ENCODE measurements at places on chromosomes 16 and 17.

- no peak for DNase-seq
These were observed 7.6 kb downstream of the CDH16 start for GRCh38 chr16:66911112-66911511.

DNA sequence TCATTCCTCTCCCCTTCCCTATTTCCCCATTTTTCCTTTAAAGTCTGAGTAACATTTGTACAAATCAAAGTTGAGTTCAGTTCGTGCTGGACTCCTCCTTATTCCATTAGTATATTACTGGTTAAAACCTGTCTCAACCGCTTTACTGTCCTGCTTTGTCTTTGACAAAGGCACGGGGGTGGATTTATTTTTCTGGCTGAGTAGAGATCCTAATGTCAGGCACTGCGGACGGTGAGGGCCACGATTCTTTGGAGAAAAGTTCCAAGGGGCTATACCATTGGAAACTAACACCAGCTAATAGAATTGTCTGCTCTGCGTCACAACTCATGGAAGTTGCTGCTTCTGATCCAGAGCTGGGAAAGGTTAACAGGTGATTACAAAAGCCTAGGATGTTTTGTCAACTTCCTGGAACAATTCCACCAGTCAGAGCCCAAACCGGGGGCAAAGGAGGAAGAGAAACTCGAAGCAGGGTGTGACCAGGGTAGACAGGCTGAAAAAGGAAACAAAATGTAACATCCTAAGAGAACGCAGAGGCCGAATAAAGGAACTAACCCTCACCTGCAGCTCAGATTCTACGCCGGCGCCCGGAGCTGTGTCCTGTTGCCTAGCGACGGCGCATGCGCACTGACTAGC, 12.4 kb downstream of the TAT start:
- no peak for DNase-seq

DNA sequence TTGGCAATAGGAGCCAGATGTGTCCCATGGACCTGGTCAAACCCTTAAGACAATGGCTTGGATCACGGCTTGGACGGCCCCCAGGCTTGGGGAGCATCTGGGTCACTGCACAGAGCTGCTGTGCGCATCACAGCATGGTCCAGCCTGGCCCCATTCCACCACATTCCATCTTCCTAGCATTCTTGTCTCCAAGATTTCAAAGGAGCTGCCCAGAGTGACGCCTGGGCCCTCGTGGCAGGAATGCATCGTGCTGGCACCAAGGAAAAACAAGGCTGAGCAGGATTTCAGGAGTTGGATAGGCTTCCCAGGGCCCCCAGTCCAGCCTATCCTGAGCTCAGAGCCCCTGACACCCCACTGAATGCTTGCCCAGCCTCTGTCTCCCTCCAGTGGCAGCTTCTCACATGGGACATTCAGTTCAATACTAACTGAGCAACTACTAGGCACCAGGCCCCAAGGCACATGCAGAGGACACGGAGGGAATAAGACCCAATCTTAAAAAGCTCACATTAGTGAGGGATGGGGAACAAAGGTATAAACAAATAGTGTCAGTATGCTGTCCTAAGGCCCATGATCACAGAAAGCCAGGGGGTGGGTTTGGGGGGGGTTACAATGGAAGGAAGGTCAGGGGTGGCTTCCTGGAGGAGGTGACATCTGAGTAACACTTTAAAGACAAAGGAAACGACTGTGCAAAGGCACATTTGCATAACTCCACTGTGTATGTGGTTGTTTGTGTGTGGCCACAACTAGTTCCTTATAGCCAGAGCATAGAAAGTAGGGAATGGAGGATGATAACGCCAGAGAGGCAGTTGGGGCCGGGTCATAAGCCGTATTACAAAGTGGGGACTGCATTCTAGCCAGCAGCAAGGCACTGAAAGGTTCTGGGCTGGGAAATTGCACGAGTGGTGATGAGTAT, 34.1 kb downstream of the TK2 start:
- DNase-seq: peak; percentile 59

GRCh38 chr16:68756239-68756915, 19.3 kb downstream of the CDH1 start:
- no peak for DNase-seq

DNA sequence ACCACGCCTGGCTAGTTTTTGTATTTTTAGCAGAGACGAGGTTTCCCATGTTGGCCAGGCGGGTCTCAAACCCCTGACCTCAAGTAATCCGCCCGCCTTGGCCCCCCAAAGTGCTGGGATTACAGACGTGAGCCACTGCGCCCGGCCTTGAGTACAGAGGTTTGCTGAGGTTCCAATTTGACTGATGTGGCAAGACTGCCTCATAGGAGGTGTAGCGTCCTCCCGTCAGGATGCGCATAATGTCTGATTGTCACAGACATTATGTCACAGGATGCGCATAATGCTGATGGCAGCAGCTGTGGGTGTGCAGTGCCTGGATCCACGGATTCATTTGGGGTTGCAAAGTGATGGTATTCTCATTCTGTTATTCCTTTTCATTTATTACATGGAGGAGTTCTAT, 45.2 kb downstream of the HAPSTR1 start:
- no peak for DNase-seq

DNA sequence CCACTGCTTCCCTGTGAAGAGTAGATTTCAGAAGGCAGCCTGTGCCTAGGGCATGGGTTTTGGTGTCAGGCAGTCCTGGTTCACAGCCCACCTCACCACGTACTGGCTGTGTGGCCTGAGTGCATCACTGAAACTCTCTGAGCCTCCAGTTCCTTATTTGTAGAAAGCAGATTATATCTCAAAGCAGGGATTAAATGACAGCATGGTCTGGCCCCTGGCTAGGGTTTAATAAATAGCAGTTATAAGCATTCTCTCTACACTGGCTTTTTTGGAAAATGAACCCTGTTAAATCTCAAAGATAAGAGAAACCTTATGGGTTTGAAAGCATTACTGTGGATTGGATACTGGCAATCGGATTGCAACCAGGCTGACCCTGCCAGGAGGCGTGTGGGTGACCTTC, 2.9 kb upstream of the MT1M start:
- no peak for DNase-seq

- DNase-seq: no peak
These were observed 12.3 kb downstream of the GPT2 start for GRCh38 chr16:46896314-46896968.

- DNase-seq: no peak
These were observed 165.6 kb downstream of the SPECC1 start for GRCh38 chr17:20174588-20175265.

GRCh38 chr17:45815752-45816151, 28.9 kb upstream of the SPPL2C start:
- DNase-seq: no peak

GRCh38 chr16:71373073-71373472, 14.6 kb downstream of the CALB2 start:
- no peak for DNase-seq

DNA sequence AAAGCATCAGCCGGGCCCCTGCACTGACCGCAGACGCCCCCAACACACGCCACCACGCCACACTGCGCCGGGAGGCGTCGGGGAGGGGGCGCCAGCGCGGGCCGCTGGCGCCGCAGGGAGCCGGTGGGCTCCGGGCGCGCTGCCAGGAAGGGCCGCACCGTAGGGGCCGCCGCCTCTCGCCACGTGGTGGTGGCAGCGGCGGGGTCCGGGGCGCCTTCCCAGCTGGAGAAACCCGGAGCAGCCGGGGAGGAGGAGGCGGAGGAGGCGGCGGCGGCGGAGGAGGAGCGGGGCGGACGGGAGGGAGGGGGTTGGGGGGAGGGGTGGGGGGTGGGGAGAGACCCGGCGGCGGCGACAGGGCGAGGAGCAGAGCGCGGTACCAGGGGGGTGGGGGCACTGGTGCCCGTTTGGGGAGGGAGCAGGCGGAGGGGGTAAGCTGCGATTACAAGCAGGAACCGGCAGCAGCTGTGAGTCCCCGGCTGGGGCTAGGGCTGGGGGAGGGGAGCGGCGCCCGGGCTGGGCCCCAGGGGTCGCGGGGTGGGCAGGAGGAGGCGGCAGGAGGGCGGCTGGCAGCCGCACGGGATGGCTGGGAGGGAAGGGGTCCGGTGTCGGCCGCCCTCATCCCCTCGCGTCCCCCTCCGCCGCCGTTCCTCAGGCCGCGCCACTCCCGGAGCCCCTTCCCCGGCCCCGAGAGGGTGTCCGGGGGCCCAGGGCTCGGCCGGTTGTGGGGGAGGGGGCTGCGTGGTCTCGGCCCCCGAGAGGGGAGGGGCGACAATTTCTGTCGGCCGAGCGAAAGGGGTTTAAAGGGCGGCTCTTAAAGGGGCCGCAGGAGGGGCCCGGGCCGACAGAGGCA, at the start of gene TBKBP1:
Gene TBKBP1 (plus strand): TSS at position 431 of the 850 bp plus-strand sequence. CDS start 1,952 bp downstream, outside the sequence.
- peak; percentile 86 for DNase-seq

DNA sequence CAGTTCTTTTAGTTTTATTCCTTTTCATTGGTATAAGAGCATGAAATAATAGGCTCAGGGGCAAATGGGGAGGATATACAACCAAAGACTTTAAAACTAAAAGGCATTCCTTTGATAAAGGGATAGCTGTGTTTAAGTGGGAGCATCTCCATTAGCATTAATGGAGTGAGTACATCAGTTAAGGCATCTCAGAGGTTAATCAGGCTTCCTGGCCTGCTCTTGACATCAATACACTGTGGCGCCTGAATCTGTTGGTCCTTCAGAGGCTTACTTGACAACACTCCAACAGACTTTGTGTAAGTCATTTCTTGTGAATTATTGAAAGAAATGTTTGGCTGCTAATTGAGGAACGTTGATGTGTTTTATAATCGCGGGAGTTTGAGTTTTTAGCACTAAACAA, 230.7 kb downstream of the BCAS3 start:
- DNase-seq: no peak

DNA sequence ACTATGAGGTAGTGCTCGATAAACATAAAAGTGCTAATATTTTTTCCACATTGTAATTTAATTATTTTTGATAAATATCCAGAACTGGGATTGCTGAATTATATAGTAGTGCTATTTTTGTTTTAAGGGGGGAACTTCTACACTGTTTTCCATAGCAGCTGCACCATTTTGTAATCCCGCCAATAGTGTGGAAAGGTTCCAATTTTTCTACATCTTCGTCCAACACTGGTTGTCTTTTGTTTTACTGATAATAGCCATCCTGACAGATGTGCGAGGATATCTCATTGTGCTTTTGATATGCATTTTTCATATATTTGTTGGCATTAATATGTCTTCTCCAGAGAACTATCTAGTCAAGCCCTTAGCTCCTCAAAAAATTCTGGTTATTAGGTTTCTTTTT, 259.6 kb upstream of the KCNJ16 start:
- no peak for DNase-seq

- no peak for DNase-seq
These were observed 41.7 kb downstream of the SLC5A11 start for GRCh38 chr16:24887472-24887871.

DNA sequence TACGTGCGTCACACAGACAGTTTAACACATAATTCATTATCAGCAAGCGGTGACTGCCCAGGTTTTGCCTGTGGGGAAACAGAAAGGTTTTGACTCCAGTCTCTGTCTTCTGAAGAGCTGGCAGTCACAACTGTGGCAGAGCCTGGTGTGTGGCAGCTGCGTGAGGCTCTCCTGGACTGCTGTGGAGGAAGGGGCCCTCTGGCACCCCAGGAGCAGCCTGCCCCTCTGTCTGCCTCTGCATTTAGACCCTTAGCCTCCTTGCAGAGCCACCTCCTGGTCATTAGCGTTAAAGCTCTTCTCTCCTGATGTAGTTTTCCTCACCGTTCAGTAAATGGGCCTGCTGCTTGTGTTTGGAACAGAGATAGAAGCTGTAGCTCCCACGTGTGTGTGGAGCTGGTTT, 10.9 kb downstream of the RAB40C start:
- peak; percentile 71 for DNase-seq

DNA sequence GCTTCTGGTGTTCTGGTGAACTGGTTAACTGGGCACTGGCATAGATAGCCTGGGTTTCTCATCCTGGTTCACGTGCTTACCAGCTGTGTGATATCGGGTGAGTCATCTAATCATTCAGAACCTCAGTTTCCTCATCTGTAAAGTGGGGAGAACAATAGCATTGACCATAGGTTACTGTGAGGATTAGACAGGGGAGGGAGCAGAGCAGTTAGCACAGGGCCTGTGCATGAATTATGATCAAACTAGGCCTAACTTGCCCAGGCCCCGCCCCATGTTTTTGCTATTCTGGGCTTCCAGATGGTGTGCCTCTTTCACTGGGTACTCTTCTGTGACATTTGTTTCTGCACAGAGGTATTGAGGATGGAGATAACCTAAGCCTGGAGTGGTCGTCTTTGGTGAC, 4.6 kb upstream of the KLHL36 start:
- DNase-seq: no peak

GRCh38 chr16:77840673-77841501, 52.5 kb downstream of the VAT1L start:
- no peak for DNase-seq

DNA sequence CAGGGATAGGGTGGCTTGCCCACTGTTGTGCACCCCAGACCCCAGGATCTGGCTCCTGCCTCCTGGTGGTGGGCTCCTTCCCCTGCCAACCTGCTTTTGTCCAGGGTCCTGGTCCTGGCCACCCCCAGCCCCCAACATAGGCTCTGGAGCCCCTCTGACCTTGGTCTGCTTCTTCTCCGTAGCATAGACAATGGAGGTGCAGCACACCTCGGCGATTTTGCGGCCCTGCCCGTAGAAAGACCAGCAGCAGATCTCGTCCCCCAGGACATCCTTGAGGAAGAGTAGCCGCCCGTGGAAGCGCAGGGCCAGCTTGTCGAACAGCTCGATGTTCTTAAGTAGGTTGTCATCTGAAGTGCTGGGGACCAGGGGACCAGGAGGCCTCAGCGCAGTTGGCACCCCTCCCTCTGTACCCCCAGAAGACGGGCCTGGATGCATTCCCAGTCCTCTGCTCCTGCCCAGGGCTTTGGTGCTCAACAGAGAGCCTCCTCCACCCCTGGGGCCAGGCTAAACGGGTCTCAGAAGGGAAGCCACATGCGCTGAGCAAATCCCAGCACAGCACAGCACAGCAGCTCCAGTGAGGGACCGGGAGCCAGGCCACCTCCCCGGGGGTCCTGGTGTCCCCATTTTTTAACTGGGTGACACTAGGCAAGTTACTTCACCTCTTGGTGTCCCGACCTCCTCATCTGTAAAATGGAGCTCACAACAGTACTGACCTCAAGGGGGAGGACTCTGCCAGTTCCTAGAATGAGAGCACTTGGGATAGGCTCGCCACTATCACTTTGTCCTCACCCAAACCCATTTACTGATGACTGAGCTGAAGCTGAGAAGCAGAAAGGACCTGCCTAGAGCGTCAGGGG, 10.8 kb downstream of the ASPHD1 start:
- no peak for DNase-seq

DNA sequence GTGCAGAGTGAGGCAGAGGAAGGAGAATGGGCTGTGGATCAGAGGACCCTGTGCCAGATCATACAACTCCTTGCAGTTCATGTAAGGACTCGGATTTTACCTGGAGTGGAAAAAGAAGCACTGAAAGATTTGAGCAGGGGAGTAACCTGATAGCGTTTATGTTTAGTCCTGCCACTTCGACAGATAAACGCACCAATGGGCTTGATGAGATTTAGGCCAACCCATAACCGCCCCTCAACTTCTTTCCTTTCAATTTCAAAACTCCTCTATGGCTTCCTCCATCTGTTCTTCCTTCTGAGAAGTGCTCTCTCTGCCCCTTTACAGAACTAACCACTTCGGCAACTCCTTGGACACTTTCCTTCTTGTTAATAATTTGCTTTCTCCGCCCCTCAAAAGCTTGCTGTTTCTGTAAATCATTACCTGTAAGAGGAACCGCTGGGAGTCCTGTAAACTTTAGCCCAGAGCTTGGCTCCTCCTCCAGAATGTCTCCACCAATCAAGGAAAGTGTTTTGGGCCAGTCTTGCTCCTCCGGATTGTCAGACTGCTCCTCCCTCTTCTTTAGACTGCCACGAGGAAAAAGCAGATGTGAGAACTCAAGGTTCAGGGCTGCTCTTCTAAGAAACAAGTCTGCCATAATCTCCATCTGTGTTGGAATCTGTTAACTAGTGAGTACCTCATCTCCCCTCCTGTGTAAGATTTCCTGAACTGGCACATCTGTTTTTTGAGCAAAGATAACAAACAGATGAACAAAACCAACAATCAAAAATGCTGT, at the start of gene ACSM3:
Gene ACSM3 (plus strand): TSS at position 554 of the 772 bp plus-strand sequence. CDS start 6,021 bp downstream, outside the sequence.
- peak; percentile 91 for DNase-seq
